NB4 (cell line): ENCODE measurements at places on chromosomes 3 and 15.

- DNase-seq, result no peak
Observed at GRCh38 chr3:136114421-136114820, 81.7 kb downstream of the MSL2 start.

- DNase-seq, result peak; percentile 43
Observed at GRCh38 chr15:60673918-60674558, 195.1 kb upstream of the ICE2 start.

- no peak for DNase-seq
Observed at GRCh38 chr3:142374687-142375086, 73.2 kb downstream of the XRN1 start.

DNA sequence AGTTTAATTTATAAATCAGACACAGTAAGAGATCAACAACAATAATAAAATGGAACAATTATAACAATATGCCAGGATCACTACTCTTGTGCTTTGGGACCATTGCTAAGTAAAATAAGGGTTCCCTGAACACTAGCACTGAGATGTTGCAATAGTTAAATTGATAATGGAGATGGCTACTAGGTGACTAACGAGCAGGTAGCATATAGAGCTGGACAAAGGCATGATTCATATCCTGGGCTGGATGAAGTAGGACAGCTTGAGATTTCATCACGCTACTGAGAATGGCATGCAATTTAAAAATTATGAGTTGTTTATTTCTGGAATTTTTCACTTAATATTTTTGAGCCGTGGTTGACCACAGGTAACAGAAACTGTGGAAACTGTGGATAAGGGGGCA, 20.7 kb upstream of the MYZAP start:
- DNase-seq, result no peak

DNA sequence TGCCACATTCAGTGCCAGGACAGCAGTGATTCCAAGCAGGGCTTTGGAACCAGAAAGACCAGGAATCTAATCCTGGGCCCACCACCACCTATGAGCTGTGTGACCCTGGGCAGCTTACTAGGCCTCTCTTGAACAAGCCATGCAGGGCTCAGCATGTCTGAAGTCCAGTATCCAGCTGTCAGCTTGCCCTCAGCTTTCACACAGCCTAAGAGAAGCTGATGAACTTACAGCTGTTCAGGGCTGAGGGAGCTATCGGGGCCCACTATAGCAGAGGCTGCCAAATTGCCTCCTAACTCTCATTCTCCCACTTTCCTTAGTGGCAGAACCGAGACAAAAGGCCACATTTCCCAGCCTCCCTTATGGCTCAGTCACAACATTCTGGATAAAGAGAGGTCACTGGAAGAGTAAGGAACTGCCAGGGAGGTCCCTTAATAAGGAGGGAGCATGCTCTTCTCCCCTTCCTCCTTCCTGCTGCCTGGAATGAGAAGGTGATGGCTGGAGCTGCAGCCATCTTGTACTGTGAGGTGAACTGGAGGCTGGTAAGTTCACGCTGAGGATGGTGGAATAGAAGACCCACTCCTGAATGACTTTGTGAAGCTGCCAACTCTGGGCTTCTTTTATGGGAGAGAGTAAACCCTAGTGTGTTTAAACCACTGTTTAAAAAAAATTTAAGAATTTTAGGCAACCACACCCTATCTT, 34.5 kb downstream of the FEM1B start:
- DNase-seq, result no peak

DNA sequence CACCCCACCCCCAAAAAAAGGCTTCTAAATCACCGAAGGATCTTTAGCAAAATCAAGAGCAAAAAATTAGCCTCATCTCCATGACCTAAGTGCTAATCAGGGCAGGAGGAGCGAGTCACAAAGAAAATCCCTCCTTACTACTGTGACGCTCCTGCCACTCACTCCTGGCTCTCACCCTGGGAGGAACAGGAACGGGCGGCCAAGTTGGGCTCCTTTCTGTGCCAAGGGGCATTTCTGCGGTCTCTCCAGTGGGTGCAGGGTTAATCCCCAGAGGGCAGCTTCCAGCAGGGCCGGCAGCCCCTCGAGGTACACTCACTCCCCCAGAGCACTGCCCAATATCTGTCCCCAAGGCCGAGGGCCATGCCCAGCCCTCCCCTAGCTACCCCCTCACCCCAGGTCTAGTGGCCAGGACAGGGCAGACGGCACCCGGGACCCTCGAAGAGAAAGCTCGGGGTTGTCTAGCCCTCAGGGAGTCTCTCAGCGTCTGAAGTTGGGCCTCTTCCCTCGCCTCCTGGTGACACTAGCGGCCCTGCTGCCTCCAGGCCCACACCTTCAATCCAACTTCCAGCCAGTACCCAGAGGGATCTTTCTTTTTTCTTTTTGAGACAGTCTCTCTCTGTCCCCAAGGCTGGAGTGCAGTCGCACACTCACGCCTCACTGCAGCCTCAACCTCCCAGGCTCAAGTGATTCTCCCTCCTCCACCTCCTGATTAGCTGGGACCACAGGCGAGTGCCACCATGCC, 706 bp downstream of the CAV3 start:
- DNase-seq, result no peak

- DNase-seq, result no peak
Observed at GRCh38 chr3:52452570-52453221, 1.1 kb downstream of the TNNC1 start.

DNA sequence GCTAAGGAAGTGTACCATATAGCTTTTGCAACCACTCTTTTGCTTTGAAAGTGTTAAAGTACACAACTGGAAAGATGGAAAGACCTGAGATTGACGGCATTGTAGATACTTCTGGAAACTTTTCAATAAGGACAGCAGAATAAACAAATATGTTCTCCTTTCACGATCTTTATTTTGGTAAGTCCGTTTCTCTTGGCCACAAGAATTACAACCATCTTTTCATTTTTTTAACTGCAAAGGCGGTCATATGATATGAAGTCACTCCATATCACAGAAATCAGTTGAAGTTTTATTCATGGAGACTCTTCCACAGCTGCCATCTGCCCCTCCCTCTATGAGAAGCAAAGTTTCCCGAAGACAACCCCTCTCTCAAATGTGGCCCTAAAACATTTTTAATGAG, 303.4 kb upstream of the ICE2 start:
- no peak for DNase-seq

- DNase-seq, result no peak
Observed at GRCh38 chr3:8581806-8582445, 62.7 kb downstream of the SSUH2 start.

- no peak for DNase-seq
Observed at GRCh38 chr3:64865839-64866570, 178.2 kb upstream of the ADAMTS9 start.

DNA sequence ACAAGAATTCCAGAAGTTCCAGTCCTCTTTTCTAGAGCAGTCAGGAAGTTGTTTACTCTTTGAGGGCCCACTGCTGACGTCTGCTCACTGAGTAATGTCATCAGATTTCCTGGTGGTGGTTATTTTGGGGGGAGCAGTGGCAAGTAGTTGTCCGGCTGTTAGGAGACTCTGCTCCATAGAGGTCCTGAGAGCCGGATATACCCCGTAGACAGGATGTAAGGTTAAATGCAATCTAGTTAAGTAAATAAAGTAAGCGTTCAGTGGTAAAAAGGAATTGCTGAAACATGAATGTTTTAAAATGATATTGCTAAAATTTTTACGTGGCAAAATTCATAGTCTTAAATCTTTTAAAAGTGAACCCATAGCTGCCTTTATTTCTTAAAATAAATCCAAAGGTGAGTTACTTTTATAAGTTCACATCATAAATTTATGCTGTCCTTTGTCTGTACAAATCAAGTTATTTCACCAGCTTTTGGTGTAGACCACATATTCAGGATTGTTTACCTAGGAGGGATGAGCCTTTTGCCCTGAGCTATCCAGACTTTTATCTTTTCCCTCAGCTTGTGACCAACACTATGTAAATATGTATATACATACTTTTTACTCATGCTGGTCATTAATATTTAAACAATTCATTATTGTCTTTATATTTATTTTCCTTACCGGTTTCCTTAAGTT, 65.8 kb downstream of the PDE8A start:
- peak; percentile 31 for DNase-seq

DNA sequence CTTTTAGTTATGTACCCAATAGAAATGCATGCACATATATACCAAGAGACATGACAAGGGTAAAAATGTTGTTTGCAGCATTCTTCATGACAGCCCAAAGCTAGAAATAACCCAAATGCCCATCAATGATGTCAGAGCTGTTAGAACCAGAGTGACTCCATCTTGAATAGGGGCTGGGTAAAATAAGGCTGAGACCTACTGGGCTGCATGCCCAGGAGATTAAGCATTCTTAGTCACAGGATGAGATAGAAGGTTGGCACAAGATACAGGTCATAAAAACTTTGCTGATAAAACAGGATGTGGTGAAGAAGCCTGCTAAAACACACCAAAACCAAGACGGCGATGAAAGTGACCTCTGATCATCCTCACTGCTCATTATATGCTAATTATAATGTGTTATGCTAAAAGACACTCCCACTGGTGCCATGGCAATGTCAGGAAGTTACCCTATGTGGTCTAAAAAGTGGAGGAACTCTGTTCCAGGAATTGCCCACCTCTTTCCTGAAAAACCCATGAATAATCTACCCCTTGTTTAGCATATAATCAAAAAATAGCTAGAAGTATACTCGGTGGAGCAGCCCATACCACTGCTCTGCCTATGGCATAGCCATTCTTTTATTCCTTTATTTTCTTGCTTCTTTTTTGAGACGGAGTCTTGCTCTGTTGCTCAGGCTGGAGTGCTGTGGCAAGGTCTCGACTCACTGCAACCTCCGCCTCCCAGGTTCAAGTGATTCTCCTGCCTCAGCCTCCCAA, 32.9 kb downstream of the ZBTB11 start:
- peak; percentile 47 for DNase-seq

- DNase-seq, result no peak
Observed at GRCh38 chr3:72171463-72171881, 386.5 kb upstream of the PROK2 start.

DNA sequence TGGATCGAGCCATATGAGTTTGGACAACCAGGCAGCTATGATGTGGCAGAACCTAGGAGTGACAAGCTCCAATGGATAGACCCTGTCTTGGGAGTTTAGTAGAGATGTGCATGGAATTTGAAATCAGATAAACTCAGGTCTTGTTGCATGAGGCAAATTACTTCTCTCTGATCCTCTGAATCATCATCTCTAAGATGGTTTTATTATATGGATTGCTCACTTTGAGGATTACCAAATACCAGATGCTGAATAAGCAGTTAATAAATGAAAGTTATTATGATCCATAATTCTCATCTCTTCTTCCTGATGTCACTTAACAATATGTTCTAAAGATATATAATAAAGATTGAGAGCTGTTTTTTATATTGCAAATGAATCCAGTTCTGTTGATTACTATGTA, 622.2 kb downstream of the NTRK3 start:
- no peak for DNase-seq

GRCh38 chr15:75073197-75073596, 49.8 kb downstream of the PPCDC start:
- peak; percentile 77 for DNase-seq

- DNase-seq, result no peak
Observed at GRCh38 chr3:122940628-122941086, 86.9 kb downstream of the SEMA5B start.

DNA sequence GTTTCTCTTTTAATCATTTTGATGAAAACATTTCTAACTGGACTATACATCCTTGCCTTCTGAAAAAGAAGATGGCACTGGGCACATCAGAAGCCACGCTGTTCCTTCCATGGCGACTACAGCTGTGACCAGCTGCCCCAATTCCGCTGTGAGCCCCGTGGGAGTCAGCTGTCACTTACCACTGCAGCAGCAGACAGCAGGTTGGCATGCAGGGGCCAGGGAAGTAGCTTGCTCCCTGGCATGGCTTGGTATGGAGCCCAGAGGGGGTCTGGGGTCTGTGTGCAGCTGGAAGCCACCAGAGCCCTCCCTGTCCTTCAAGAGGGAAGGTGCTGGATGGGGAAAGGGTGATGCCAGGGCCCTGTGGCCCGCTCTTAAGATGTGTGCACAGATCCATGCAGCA, 4.5 kb upstream of the ZXDC start:
- DNase-seq, result no peak

DNA sequence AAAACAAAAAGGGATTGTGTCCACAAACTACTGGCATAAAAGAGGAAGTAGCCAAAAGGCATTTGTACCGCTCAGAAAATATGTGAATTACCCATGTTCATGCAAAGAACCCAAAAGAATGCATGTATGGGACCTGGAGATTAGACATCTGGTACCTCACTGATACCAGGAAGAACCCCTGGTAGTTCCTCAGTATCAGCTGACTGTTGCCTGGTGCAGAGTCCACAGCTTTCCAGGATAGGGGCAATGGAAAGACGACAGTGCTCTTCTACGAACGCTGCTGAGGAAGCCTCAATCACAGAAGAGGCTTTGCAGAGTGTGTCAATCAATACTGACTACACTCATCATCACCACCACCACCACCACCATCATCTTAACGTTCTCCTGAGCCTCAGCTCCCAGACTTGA, 63.3 kb downstream of the ATP8B4 start:
- peak; percentile 82 for DNase-seq

GRCh38 chr3:110614186-110614585, 457.4 kb upstream of the NECTIN3 start:
- no peak for DNase-seq

DNA sequence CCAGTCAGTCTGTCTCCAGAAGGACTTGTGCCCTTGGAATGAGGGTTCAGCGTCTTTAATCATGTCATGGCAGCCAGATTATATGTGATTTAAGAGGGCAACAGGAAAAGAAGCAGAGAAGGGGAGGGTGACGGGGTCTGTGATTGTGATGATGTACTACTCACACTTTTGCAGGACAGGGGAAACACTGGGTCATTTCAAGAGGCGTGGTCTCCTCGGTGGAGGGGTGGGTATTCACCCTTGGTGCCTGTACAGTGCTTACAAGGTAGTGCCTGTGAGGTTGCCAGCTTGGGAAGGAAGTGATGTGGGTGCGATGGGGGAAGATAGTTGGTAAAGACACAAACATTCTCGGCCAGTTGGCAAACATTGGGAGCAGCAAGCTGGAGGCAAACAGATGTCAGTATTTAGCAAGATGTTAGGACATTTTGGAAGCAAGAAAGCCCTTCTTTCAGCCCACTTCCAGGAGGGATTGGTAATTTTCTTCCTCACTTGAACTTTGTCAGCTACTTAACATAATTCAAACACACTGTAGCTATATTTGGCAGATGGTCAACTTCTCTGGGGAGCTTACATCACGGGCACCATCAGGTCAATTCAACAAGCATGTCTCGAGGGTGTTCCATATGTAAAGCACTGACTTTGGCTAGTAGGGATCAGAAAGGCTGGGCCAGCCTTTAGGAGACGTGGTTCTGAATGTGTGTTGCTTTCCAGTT, 71.4 kb upstream of the ROPN1 start:
- DNase-seq, result no peak

- no peak for DNase-seq
Observed at GRCh38 chr3:15260531-15260930, 54.5 kb downstream of the CAPN7 start.

DNA sequence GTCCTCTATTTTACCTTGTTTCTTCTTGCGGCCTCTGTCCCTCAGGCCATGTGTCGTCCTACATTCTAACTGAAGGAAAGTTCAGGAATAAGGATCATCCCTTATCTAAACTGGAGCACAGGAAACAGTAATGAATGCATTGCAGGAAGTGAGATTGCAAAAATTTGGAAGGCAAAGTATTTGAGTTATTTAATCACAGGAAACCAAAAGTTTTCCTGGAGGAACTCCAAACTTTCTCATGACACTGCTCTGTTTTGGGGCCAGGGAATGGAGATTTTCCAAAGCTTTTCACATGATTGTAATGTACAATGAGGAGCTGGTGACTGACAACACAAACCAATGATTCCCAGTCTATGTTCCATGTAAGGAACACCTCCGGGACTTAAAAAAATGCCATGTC, 57.8 kb upstream of the PLSCR4 start:
- DNase-seq, result no peak
